ENCODE measurements at places on chromosomes 16 and 17.

GRCh38 chr17:10233161-10233560 lies 34.8 kb upstream of the GAS7 start:
- no peak for DNase-seq
- no peaks in the 10 kb centered on the region for H3K36me3 ChIP-seq
- peaks cover 12% of the 10 kb centered on the region for H3K27me3 ChIP-seq
- H3K4me3 ChIP-seq: no peak overlapping the region

DNA sequence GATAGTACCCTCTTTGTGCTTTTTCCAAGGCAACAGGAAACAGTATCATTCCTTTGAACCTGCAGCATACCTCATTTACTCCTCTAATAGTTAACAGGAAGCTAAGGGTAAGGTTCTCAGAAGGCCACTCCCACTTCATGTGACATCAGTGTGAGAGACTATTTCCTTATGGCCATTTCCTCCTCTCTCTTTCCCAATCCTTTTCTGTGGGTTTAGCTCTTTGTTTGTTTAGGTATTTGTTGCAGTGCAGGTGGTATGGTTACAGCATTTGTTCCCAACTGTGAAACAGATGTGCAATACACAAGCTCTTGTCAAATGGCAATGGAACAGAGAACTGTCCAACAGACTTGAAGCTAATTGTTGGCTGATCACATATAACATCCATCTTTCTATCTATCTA lies 14.7 kb downstream of the TMC5 start:
- peaks cover 3% of the 10 kb centered on the region for H3K36me3 ChIP-seq
- no peak for DNase-seq

DNA sequence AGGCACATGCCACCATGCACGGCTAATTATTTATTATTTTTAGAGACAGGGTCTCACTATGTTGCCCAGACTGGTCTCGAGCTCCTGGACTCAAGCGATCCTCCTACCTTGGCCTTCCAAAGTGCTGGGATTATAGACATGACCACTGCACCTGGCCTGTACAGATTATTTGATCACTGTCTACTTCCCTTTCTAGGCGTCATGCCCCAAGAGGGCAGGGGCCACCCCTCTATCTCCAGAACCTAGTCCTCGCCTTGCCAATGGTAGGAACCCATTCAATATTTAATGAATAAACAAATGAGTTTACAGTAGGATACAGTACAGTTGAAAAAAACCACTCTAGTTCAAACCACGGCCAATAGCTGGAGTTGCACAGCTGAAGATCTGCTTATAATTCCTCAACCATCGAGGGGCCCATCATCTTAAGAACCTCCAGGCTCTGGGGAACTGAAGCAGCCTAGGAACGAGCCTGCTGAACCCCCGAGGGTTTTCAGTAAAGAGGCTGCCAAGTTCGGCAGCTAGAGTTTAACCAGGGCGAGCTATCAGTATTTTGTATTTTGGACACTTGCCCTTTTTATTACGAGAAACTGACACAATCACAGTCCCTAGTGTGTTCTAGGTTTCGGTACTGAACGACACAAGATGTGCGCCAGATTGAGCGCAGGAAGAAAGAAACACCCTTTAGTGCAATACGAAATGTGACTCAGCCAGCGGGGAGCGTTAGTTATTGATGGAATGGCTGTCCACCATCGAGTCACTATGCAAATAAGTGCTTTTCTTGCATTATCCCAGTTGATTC lies 14.6 kb downstream of the ADCY9 start:
- no peaks in the 10 kb centered on the region for H3K4me1 ChIP-seq
- peaks cover 4% of the 10 kb centered on the region for H3K36me3 ChIP-seq

DNA sequence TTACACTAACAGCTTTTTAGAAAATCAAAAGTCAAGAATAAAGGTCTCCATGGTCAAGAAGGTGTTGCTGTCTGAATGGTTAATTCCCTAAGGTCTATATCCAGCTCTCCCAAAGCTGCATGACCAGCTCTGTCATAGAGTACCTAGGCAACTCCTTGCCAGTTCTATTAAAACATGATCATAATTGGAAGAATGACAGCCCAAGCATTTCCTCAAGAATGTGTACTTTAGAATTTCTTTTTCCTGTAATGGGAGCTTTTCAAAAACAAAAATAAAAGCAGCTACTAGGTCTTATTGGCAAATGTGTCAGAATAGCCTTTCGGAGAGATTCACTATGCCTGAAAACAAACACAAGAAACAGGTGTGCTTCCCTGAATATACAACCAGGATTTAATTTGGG lies 7.9 kb downstream of the SPOP start:
- peaks cover 8% of the 10 kb centered on the region for H3K36me3 ChIP-seq
- DNase-seq: no peak
- no peaks in the 10 kb centered on the region for H3K27me3 ChIP-seq
- H3K27ac ChIP-seq: peak overlapping the region; percentile 20

GRCh38 chr17:20916383-20916782 lies 126.4 kb downstream of the USP22 start:
- H3K27me3 ChIP-seq: no peaks in the 10 kb centered on the region
- no peak overlapping the region for H3K27ac ChIP-seq
- H3K4me3 ChIP-seq: no peak overlapping the region
- H3K4me1 ChIP-seq: no peaks in the 10 kb centered on the region

DNA sequence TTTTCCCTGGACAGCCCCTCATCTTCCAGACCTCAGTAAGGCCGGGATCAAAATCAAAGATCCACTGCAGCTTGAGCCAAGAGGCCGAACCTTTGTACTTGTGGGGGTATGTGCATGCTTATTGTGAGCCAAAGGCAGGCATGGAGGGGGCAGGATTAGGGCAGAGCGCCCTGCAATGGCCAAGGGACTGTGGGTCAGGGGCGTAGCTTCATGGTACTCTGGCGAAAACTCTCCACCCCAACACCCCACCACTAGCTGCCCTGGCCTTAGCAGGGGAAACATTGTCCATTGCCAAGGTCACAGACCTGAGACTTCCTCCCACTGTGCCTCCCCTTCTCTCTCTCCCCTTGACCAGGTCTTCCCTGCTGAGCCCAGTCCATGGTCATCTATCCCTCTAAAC lies 90.1 kb downstream of the TMEM132E start:
- no peaks in the 10 kb centered on the region for H3K36me3 ChIP-seq
- no peak overlapping the region for H3K27ac ChIP-seq
- no peak overlapping the region for H3K4me3 ChIP-seq
- no peak for DNase-seq
- peaks cover 10% of the 10 kb centered on the region for H3K27me3 ChIP-seq

DNA sequence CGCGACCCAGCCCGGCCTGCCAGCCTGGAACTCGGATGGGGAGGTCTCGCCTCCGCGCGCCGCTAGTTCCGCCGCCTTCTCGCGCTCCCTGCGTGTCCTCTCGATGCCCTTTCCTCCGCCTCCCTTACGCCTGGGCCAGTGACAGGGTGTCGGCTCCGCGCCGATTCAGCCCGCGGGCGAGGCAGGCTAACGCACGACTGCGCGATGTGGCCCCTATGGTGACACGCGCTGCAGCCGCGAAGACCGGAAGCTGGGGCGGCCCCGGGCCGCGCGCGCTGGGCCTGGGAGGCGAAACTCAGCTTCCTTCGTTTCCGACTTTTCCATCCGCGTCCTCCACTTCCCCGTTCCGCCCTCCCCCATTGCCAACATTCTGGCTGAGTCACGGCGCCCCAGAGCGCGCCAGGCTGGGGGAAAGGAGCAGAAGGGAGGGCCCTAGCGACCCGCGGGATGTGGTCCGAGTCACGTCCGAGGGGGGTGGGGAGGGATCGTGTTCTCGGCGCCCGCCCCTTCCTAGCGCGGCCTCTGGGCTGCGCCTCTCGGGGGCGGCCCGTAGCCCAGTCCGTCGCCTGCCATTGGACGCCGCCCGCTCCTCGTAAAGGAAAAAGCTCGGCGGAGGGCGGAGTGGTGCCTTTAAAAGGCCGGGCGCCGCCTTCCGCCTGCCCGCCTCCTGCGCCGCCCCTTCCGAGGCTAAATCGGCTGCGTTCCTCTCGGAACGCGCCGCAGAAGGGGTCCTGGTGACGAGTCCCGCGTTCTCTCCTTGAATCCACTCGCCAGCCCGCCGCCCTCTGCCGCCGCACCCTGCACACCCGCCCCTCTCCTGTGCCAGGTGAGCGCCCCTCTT lies at the start of gene ALDOA:
Gene ALDOA, plus strand, starts transcription at position 659 of the 841 bp plus-strand sequence. CDS start 1,138 bp downstream, outside the sequence.
- H3K27me3 ChIP-seq: no peaks in the 10 kb centered on the region
- H3K27ac ChIP-seq: peak within 1 kb of the TSS; percentile 99
- H3K4me1 ChIP-seq: peaks cover 16% of the 10 kb centered on the region
- H3K4me3 ChIP-seq: peak within 1 kb of the TSS; percentile 90
- peaks cover 15% of the 10 kb centered on the region for H3K36me3 ChIP-seq

All from progenitor cell of endocrine pancreas (in vitro differentiated cells).